HAP-1 (cell line): ENCODE measurements at places on chromosomes 3 and 15.

GRCh38 chr15:85858586-85859375 lies 64.1 kb upstream of the KLHL25 start:
- peak; percentile 95 for DNase-seq

DNA sequence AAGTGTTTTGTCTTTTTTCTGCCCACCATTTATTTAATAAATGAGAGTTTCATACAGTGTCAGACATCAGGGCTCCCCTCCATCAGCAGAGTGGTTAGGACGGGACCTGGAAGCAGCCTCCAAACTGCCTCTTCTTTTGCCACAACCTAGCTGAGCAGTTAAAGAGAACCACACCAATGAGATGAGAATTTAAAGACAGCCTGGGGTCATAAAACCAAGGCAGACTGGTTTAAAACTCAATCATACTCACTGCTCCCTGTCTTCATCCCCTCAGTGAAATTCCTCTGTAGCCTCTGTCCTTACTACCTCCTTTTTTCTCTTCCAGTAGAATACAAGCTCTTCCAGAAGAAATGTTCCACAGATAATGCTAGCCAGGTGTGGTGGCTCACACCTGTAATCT lies 78.7 kb downstream of the WWTR1 start:
- no peak for DNase-seq

- DNase-seq = no peak
Observed at GRCh38 chr3:157410945-157411344, 25.7 kb upstream of the PTX3 start.

DNA sequence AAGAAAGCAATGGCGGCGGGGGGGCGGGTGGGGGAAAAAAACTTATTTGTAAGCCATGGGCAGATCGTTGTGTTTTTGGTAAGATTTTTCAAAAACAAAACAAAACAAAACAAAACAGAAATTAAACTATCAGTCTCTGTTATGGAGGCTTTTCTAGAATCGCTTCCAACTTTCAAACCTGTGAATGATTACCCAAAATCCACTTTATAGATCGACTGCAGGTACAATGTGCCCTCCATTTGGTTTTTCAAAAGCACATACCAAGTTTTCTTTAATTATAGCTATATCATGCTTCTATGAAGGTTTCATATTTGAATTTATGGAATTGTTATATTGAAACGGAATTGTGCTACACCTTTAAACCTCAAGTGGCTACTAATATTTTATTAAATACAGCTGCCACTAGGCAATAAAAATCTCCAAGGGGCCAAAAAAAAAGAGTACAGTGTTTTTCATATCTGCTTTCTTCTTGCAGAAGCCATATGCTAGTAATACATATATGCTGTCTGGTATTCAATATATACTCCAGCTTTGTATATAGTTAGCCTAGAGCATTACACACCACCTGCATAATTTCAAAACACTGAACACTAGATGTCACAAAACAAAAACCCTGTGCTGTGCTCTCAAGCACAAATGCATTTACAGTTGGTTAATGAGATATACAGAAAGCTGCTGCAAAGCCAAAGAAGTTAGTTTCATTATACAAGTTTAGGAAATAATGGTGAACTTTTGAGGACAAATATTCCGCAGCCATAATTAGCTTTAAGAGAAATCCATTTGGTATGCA lies 683.8 kb upstream of the NR2F2 start:
- DNase-seq = no peak

- no peak for DNase-seq
Observed at GRCh38 chr3:172317984-172318383, 130.3 kb downstream of the GHSR start.
